Osteoblast (primary cell): ENCODE measurements at places on chromosomes 7 and 10. TPM values are rescaled to one million over a fixed set of nuclear protein-coding genes. Genes with fewer than 3 reads are reported as not detected.
A peak's percentile ranks its signal among the peaks of the same experiment; 100 is the strongest.

TCF7L2 gene
- 9.0 and 10.6 TPM in 2 replicates for total RNA-seq

PDZD7 gene
- 0.72 and 1.2 TPM in 2 replicates for total RNA-seq

HOXA11 gene
- total RNA-seq = 14.4 and 15.2 TPM in 2 replicates

MRPS17 gene
- total RNA-seq = 13.0 and 13.4 TPM in 2 replicates

PIK3CG gene
- not detected in 2 replicates for total RNA-seq

SORBS1 gene
- total RNA-seq = 0.29 and 0.72 TPM in 2 replicates

SFTPA1 gene
- total RNA-seq = not detected in 2 replicates

DNA sequence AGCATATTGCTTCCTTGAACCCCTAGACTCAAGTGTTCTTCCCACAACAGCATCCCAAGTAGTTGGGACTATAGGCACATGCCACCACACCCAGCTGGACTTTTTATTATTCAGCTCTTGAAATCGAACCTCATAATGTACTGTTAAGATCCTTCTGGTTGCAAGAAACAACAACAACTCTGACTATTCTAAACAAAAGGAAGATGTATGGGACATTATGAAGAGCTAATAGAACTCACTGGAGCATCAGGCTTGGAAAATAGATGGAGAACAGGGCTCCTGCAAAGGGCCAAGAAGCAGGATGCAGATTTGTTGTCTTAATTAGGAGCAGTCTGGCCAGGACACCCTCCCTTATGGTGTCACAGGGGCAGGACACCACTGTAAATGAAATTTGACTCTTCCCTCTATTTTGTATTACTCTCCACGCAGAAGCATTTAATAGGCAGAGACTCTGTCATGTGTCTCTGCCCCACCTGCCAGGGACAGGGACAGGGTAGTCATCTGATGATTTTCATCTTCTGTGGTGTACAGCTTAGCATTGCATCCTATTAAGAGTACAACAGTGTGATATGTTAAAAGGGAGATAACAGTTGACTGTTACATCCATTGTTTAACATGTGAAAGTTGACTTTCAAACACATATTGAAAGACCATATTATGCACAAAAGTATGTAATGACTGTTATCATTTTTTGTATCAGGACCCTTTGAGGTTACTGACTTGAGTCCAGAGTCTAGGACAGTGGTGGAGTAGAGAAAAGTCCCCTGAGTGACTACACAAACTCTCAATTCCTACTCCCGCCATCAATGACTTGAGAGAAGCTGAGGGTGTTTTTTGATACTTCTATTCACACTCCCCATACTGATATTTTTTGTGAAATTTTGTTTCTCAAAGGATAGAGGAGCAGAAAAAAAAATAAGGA is 157.3 kb downstream of the LRRC4 start:
- DNase-seq = no peak

DNA sequence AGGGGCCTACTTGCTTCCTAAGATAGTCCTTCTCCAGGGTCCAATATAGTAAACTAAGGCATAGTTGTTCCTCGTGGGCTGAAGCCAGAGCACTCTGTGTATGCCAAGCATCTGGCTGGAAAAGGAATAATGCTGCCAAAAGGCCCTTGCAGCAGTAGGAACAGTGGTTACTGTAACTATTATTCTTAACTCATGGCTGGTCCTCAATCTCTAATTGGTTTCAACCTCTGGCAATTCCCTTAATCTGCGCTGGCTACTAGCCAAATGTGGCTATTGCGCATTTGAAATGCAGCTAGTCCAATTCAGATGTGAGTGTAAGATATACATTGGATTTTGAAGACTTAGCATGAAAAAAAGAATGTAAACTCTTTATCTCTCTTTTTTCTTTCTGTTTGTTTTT is 27.8 kb upstream of the LBX1 start:
- no peak for DNase-seq

GRCh38 chr7:36547416-36547815 is 157.8 kb downstream of the ANLN start:
- DNase-seq = no peak

- no peak for DNase-seq
These were observed 1111.3 kb downstream of the TYW1 start for GRCh38 chr7:68107968-68108367.

GRCh38 chr7:1460821-1461645 is 1.8 kb upstream of the MICALL2 start:
- DNase-seq = peak; percentile 99
